ENCODE measurements at places on chromosomes 2 and 18. TPM values are rescaled to one million over a fixed set of nuclear protein-coding genes. Genes with fewer than 3 reads are reported as not detected.

DNA sequence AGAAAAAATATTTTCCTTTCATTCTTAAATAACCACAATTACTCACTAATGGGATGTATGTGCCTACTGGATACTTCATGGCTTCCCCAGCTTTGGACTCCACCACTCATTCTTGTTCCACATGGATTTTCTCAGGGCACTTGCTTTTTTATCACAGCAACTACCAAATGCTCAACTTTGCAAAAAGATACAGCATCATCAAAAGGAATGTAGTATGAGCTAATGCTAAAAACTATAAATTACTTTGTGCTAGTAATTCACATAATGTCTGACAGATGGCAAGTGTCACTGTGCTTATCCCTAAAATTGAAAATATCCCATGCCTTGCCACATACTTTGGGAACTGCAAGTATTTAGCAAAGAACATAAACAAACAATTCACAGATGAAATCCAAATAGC lies 130.4 kb upstream of the ZFP36L2 start:
- no peak for DNase-seq

DNA sequence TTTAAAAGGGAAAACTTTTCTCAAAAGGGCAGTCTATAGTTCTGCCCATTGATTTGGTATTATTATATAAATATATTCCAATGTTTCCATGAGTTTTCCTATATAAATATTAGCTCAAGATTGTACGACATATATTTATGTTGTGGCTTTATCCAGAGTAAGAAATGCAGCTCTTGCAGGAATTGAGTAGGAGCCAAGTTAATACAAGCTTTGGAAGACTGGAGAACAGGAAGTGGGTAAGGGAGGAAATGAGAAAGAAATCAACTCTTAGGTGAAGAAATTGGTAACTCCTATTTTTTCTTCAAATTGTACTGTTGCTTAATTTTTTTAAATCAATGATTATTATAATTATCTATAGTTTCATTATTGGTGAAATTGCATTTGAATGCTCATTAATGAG lies 105.4 kb upstream of the FAM117B start:
- DNase-seq: no peak

DNA sequence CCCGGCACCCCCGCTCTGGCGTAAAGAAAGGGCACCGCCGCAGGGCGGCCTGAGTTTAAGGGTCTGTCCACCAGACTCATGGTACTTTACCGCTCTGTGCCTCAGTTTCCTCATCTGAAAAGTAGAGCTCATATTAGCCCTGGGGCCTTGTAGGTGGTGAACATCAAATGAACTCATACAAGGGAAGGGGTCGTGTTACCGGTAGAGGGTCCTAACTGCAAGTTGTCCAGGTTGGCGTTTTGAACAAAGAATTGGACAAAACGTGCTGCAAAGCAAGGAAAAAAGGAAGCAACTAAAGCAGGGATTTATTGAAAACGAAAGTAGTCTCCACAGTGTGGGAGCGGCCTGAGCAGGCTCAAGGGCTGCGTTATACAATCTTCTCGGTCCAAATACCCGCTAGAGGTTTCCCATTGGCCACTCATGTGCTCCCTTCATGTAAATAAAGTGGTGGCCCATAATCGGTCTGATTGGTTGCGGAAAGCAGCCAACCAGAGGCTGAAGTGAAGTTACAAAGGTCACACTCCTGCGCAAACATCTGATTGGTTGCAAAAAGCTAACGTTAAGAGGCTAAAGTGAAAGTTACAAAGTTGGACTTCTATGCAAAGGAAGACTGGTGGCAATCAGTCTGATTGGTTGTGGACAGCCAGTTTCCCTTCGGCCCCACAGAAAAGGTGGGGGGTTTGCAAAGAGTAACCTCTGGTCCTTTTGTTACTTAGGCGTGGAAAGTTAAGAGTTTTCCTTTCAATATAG lies 80.7 kb upstream of the LDLRAD4 start:
- DNase-seq: peak; percentile 43

DNA sequence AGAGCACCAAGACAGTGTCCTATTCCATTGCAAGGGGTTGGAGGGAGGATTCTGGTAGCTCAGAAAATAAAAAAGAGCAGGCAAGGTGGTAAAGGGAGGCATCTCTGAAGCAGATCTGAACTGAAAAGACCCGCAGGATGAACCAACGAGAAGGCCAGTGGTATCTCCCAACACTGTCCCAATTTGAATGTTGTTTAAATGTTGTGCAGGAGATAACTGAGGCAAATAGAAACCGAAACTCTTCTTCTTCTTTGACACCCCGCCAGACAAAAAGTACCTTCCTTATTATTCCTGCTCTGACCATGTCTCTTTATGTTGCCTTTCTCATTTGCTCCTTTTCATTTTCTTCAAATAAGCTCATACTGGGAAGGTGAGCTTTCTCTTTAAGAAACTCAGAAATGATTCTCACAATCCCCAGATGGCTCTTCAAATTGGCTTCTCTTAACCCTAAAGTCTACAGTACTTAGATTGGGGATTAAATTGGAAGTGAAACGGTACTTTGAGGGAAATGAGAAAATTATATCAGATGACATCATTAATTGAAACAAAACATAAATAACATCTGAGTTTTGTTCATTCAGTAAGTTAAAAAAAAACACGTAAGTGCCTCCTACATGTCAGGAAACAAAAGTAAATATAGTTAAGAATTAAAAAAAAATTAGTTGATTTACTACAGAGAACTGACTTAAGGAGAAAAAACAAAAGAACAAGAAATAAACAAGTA lies 143.6 kb downstream of the WDPCP start:
- no peak for DNase-seq

DNA sequence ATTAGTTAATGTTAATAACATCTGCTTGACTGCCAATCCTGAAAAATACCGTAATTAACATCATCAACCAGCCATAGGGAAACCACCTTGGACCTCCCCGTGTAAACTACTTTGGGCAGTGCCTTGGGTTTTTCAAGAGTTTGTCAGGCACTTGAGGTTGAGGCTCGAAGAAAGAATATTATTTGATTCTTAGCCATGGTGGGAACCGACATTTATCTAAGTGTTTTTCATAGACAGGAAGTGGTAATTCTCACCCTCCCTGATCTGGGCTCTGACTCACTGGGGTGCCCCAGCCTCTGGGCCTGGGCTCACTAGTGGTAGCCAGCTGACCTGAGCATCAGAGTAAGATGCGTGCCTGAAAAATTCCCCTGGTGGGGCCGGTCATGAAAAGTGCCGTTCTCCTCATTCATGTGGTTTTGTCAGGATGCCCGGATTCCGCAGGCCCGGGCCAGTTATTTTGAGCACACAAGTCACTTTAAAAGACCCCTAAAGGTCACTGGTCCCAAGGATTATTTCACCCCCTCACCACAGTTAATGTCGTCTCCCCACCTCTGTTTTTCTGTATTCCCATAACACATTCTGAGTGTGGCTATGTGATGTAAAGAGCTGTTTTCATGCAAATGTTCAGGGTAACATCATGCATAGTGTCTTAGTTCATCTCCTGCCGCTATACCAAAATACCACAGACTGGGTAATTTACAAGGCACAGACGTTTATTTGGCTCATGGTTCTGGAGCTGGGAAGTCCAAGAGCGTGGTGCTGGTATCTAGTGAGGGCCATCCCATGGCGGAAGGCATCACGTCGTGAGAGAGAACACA lies 21.6 kb upstream of the SPATA3 start:
- peak; percentile 43 for DNase-seq

GRCh38 chr18:9870431-9871008 lies 15.3 kb upstream of the TXNDC2 start:
- DNase-seq: no peak

TANK gene
- total RNA-seq: 130 TPM

ACKR3 gene
- 6.6 TPM for total RNA-seq

DNA sequence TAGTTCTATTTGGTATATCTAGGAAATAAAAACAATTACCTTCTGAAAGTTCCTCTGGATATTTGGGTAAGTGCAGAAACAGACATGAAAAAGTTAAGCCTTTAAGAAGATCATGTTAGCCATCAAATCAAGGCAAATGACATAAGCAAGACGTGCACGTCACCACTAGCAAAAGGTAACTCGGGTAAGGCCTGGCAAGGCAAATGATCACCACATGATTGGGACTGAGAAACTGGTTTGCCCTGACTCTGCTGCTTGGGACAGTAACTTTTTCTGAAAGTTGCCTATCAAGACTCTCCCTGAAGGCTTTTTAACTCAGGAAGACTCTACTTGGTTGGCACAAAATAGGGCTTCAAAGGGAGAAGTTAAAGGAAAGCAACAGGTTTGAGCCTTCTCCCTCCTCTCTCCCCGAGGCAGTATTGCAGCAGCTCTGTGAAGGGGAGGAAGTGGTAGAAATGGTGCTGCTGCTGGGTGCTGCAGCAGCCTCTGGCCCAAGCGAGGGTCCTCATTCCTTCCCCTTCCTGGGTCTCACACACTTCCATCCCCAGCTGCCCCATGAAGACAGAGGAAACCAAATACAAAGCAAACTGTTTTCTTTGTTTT lies 17.1 kb upstream of the TMEM237 start:
- DNase-seq: no peak

- DNase-seq: no peak
These were observed 230.2 kb downstream of the KCNE4 start for GRCh38 chr2:223282221-223282620.

XDH gene
- total RNA-seq: not detected

GRCh38 chr2:65687614-65688013 lies 255.2 kb upstream of the SPRED2 start:
- DNase-seq: no peak

DNA sequence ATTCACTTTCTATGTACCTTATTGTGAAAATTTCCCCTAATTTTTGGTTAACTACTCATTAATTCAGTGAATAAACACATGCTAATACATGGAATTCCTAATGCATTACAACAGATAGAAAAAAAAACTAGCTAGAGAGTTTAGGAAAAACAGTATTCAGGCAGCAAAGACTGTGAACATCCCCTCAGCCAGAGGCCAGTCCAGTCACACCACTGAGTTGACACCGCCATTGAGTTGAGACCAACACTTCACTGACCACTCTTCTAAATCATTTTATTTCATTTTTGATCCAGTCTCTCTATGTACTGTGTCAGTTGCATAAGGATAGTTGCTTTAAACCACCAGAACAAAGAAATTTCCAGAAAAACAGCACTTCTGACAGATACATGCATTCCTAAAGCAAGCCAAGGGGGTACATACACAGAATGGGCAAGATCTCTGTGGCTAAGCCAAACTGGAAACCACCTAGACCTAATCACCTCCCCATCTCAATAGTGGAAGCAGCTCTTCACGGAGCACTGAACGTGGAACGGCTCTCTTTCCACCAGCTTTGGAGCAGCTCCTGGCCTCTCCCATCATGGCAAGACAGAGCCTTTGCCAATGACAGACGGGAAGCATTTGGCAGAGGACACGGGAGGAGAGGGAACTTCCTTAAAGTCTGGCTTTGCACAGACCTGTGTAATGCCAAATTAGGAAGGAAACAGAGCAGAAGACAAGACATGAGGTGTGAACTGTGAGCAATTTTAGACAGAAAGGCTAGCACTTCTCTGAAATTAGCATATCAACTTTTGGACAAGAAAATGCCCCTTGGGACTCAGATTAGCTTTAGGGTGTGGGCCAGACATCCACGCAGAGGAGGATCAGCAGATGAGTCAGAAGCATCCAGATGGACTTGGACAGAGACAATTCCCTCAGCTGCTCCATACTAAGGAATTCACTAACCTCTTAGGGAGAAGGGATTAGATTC lies 36.4 kb downstream of the CACNB4 start:
- no peak for DNase-seq

CD8B2 gene
- total RNA-seq: not detected

UPP2 gene
- total RNA-seq: not detected

DNA sequence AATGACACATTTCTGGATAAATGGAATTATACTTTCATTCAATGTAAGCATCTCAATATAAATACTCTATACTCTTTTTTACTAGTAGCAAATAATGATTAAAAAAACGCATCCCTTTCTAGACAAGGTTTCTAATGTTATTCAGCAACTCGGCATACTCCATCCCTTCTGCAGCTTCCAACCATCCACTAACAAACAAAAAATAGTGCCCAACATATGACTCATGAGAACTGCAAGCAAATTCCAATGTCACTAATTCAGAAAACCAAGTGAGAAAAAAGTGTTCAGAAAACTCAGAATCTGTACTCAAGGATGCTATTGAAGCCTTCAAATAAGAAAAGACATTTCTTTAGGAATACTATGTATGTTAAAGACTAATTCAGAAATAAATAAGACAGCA lies 140.0 kb downstream of the BAZ2B start:
- no peak for DNase-seq

DNA sequence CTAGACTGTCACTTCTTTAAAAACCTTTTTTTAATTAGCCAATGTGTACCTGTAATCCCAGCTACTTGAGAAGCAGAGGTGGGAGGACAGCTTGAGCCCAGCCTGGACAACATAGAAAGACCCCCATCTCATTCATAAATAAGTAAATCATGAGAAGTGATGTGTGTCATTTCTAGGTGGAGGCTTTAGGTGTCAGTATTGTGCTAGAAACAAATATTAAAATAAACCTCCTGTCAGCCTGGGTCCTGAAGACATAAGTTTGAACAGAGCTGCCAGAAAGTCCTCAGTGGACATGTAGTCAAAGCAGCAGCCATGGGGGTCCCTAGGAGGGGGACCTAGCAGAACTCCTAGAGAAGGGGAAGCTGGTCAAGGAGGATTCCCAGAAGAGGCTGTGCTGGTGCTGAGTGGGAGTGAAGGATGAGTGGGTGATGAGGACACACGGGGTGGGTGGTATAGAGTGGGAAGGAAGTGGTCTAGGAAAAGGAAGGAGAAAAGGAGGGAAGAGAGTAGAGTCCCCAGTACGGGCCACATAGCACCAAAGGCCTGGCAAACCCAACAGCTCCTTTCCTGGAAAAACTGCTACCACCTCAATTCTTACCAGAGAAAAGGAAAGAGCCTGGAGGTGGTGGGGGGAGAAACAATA lies 316.6 kb upstream of the NCKAP5 start:
- DNase-seq: no peak

DNA sequence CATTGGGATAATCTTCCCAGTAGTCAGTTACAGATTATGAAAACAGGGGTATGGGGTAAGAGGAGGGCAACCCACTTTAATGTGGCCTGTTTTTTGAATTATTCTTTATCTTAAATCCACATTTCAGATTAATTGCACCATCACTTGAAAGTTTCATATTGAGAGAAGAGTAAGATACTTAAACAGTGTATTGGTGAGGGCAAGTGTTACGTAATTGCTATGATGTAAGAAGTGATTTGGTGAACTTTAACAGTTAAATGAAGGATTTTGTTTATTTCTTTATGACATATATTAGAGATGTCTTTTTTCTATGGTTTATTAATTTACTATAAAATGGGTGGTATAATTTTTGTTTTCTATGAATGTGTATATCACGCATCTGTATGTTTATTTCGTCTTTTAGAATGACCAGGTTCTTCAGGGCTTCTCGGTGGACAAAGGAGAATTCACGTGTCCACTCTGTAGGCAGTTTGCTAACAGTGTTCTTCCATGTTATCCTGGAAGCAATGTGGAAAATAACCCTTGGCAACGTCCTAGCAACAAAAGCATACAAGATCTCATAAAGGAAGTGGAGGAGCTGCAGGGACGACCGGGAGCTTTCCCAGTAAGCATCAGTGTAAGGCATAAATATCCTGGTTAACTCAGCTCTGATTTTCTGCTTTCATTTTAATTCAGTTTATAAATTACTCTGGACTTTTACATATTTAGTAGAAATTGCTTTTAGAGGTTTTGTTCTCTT lies 171.2 kb upstream of the MYO3B start:
- no peak for DNase-seq

MAP3K19 gene
- not detected for total RNA-seq

GRCh38 chr2:12054956-12055618 lies 308.7 kb downstream of the LPIN1 start:
- DNase-seq: no peak

ARHGAP25 gene
- 324 TPM for total RNA-seq

GRCh38 chr2:47225061-47225783 lies 70.1 kb upstream of the STPG4 start:
- no peak for DNase-seq

BARD1 gene
- total RNA-seq: 19.0 TPM
